ENCODE measurements at places on chromosomes 16 and 17.

DNA sequence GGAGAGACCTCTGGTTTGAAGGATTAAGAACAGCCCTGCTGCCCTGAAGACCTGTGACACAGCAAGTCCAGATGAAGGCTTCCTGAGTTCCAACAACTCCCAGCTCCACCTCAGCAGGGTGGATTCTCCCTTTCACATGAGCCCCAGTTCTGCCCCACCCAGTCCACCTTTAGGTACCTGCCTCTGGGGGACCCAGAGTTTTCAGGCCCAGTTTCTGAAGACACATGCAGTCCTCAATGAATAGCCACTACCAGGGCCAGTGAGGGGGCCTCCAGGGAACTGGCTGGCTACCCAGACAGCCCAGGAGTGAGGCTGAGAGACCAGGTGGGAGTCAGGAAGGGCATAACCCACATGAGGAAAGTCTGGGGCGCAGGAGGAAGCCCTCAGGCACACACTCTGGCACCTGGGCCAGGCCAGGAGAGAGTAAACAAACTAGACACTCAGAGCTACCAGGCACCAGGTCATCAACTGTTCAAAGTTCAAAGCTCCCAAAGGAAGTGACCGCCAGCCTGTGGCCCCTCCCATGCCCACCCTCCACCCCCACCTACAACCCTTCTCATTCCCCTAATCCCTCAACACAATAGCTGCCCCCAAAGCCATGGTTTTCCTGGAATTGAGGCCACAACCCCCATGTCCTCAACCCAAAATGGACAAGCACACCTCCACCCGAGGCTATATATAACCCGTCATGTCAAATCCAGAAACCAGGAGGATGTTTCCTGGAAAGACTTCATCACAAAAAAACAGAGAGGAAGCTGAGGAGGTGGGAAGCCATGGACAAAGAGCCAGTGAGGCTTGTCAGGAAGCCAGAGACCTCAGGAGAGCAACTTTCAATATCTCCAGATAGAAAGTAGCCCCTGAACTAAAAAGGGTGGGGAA, 2.1 kb downstream of the MYO18A start:
- DNase-seq: no peak

DNA sequence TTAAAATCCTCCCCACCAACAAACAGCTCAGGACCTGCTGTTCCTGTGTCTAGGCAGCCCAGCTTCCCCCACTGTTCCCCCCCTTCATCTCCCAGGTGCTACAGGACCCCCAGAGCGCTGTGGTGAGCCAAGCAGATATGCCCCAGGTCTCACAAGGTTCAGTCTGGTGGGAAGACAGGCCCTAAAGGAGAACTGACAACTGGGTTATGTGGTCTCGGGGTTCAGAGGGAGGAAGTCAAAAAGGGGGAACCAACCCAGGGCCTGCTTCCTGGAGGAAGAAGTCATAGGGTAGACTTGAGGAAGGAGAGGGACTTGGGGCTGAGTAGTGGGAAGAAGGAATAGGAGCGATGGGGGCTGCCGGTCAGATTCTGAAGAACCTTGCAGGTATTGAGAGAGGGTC, 2.6 kb downstream of the RIPOR1 start:
- DNase-seq: no peak

DNA sequence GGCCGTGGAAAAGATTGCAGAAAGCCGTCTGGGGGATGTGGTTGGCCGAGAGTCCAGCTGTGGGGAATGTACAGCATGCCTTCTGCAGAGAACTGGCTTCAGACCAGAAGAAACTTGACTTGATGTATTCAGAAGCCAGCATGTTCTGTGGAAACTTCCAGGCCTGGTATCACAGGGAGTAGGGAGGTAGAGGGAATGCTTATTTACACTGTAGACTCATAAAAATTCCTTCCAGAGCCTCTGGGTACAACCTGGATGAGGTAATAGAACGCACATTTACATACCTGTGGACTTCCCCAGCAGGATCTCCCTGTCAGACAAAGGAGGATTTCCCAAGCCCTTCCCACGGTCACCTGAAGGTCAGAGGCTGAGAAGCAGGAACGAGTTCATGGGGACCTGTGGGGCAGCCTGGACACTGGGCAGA, 11.8 kb upstream of the GAS7 start:
- DNase-seq: no peak

DNA sequence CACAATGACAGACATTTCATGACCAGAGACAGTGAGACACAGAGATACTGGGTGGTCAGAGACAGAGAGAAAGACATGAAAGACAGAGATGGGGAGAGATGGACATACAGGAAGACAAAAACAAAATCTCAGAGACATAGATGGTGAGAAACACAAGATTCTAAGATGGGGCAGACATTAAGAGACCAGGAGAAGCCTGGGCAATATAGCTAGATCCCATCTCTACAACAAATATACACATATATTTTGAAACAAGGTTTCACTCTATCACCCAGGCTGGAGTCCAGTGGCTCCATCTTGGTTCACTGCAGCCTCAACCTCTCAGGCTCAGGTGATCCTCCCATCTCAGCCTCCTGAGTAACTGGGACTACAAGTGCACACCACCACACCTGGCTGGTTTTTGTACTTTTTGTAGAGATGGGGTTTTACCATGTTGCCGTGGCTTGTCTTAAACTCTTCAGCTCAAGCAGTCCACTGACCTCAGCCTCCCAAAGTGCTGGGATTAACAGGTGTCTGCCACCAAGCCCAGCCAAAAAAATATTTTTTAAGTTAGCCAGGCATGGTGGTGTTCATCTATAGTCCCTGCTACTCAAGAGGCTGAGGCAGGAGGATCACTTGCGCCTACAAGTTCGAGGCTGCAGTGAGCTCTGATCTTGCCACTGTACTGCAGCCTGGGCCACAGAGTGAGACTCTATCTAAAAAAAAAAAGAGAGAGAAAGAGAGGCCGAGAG, 2.1 kb downstream of the SEPTIN1 start:
- DNase-seq: no peak

- DNase-seq: no peak
Observed at GRCh38 chr17:4147751-4148310, 4.8 kb downstream of the CYB5D2 start.

DNA sequence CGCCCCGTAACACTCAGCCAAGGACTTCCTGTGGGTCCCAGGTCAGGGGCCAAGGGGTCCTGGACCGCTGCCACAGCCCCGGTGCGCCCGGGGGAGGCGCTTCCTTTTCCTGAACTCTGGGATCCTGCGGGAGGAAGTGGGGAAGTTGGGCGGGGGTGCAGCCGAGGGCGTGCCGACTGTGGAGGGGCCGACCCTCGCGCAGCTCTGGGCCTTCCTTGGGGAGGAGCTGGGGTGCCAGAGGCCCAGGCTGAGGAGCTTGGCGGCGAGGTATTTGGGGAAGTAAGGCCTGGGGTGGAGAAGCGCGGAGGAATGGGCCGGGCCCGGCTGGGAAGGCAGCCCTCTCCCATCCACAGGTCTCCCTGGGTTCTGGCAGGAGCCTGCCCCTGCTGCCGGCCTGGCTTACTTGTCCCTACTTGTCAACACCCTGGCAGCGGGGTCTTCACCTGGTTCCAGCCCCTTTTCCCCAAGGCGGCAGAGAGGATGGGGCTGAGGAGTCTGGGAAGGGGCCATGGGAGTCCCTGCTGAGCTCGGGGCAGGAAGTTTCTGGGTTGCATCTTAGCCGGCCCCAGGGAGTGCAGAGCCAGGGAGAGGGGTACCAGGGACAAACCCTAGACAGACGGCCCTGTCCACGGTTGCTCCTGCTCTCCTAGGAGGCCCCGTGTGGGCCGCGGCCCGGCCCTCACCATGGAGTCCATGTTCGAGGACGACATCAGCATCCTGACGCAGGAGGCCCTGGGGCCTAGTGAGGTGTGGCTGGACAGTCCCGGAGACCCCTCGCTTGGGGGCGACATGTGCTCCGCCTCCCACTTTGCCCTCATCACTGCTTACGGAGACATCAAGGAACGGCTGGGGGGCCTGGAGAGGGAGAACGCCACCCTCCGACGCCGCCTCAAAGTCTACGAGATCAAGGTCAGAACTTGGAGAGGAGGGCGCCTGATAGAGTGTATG, 1.7 kb downstream of the TBKBP1 start:
- DNase-seq: no peak

Data from activated T-cell treated with anti-CD3 and anti-CD28 coated beads for 24 hours (primary cell).